Metanephros (tissue), 2 donors: ENCODE measurements at places on chromosomes 5 and 9. TPM values are rescaled to one million over a fixed set of nuclear protein-coding genes. Genes with fewer than 3 reads are reported as not detected.

IL4 gene
- total RNA-seq: not detected

SCGB3A2 gene
- 0.93 TPM for total RNA-seq

ADAMTSL2 gene
- 8.9 TPM for total RNA-seq

PDLIM4 gene
- 25.9 TPM for total RNA-seq

OR1L8 gene
- not detected for total RNA-seq

HK3 gene
- 11.3 TPM for total RNA-seq

SUSD3 gene
- total RNA-seq: 15.6 TPM

MCCC2 gene
- total RNA-seq: 56.9 TPM

GRAMD2B gene
- 22.5 TPM for total RNA-seq

CRB2 gene
- total RNA-seq: 27.5 TPM

C5orf24 gene
- 63.1 TPM for total RNA-seq

IFNA17 gene
- not detected for total RNA-seq

IL3 gene
- total RNA-seq: not detected

PCDHGB5 gene
- total RNA-seq: 14.1 TPM

CREBRF gene
- total RNA-seq: 32.1 TPM

PCDHB4 gene
- total RNA-seq: 3.8 TPM

SVEP1 gene
- total RNA-seq: 18.5 TPM

IRX1 gene
- 50.3 TPM for total RNA-seq
